ENCODE measurements at places on chromosomes 11 and 22. TPM values are rescaled to one million over a fixed set of nuclear protein-coding genes. Genes with fewer than 3 reads are reported as not detected.

Gene CDC42EP2
- polyA plus RNA-seq = 30.9 TPM

Gene ZP1
- polyA plus RNA-seq = not detected

Gene NCF4
- polyA plus RNA-seq = 3.9 TPM

Gene ADAMTS8
- 13.2 TPM for polyA plus RNA-seq

Gene OR5A1
- not detected for polyA plus RNA-seq

Gene LSP1
- 33.9 TPM for polyA plus RNA-seq

Gene NEFH
- 4.8 TPM for polyA plus RNA-seq

Gene CSNK2A3
- polyA plus RNA-seq = 0.80 TPM

DNA sequence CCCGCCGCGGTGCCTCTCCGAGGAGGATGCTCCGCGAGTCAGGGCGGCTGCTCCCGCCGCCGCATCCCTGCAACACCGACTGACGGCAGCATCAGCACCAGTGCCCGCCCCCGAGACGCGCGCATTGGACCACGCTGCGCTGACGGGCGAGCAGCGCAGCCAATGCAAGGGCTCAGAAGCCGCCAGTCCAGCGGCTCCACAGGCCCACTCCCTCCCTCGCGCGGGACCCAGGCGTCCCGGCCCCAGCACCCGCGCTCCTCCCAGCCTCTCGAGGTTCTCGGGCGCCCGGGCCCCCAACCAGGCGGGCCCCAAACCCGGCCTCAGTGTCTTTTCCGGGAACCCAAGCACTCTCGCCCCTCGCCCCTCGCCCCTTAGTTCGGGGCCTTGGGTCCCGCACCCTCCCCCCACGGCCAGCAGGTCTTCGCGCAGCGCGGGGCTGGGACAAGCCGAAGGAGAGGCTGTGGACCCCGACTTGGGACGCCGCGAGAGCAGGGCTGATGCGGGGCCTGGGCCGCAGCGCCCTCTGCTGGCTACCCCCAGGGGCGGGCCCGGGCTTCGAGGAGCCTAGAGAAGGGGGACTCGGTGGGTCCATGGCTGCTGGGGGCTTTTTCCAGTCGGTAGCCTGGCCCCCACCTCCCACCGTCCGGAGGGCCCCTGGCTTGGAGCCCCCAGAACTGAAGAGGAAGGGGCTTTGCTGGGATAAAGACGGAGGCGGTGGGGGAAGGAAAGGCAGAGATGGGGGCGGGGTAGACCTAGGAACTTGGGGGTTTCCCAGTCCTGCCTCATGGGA is at the start of gene NRXN2:
NRXN2 (minus strand) TSS at position 81 of the 790 bp plus-strand sequence. CDS start 9,498 bp downstream, outside the sequence.
- DNase-seq = peak; percentile 85

- peak; percentile 26 for DNase-seq
Observed at GRCh38 chr11:28243581-28243980, 135.4 kb downstream of the METTL15 start.

- no peak for DNase-seq
Observed at GRCh38 chr11:109972939-109973338, 120.3 kb upstream of the ZC3H12C start.

GRCh38 chr11:70338594-70338993 is 59.7 kb upstream of the CTTN start:
- no peak for DNase-seq

DNA sequence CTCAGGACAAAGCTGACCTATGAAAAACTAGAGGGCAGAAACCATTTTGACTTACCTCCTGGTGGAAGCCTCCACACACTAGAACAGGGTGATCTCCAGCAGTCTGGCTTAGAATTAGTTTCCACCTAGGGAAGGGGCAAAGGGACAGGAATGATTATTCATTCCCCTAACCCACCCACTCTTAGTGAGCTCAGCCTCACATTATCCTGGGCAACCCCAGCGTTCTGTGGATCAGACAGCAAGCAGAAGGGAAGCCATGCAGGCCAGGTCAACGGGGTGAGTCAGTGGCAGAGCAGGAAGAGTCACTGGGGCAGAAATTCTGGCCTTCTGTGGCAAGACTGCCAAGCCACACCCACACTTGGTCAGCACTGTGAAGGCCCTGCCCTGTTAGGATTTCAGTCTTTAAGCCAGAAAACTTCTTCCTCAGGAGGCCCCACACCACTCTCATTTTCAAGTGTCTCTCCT is 10.5 kb downstream of the NUMA1 start:
- DNase-seq = no peak

DNA sequence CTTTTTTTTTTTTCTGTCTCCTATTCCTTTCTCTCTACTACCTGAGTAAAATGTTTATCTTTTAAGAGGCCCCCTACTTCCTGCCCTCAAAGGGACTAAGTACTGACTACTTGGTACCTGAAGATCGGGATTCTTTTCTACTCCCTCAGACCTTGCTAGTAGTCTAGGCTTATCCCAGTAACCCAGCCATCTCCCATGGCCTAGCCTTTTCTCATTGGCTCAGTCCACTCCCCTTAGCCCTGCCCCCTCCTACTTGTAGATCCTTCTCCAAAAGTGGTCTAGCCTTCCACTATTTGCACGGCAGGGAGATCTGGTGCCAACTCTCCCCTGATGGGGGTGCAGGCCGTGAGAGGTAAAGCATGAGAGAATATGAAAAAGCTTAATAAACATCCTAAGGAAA is 133.7 kb downstream of the RCN1 start:
- DNase-seq = no peak

DNA sequence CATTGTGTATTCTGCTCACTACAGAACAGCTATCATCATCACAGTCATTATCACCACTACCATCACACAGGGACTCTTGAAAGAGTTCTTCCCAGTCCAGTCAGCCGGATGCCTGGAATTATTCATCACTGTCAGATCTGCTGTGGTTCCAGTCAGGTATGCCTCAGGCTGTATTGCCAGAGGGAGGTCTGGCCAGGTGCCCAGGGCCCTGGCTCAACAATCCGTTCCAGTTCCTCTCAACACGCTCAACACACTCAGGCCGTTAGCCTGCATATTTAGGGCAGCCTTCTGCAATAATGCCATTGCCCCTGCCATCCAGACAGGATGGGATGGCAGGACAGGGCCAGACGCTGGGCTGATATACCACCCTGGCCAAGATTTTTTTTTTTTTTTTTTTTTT is 28.6 kb upstream of the RASL10A start:
- peak; percentile 71 for DNase-seq

GRCh38 chr11:117313828-117314768 is 2.0 kb downstream of the BACE1 start:
- no peak for DNase-seq

DNA sequence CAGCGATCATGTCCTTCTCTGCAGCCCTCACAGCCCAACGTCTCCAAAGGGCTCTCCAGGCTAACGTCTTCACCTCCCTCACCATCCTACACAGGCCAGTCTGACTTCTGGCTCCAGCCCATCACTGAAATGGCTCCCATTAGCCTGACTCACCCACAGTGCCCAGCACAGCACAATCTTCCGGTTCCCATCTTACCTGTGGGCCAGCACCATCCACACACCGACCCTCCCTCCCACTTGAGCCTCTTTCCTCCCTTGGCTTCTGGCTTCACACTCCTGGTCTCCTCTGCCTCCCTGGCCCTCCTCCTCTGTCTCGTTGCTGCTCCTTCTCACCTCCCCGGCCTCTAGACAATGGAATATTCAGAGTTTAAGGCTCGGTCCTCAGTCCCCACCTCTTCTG is 51.2 kb downstream of the PDE2A start:
- no peak for DNase-seq

- peak; percentile 25 for DNase-seq
Observed at GRCh38 chr11:75700940-75701339, 16.7 kb upstream of the MOGAT2 start.

DNA sequence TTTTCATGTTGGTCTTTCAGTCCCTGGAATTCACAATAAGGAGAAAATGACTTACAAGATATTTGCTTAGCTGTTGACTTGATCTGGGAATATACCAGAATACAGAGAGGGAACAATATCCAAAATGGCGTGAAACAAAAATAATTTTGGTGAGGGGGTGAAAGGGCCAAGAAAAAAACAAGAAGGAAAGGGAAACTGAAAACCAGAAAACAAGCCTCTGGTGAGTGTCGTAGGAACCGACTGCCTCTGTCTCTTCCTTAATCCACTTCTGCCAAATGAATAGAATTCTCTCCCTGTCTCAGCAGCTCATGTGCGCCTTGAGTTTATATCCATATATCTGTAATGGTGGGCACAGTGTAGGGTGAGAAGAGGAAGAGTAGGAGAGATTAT is 367.6 kb downstream of the ETS1 start:
- no peak for DNase-seq

DNA sequence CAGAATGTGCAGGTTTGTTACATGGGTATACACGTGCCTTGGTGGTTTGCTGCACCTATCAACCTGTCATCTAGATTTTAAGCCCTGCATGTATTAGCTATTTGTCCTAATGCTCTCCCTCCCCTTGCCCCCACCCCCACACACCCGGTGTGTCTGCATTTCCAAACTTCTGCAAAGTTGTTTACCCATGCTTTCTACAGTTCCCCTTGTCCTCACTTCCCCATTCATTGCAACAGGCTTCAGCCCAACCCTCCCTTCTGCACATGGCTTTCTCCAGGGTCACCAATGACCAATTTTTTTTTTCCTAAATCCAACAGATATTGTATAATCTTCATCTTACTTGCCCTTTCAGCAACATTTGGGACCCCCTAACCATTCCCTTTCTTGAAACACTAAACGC is 32.0 kb upstream of the NUP50 start:
- DNase-seq = no peak

GRCh38 chr11:279966-280705 is 1.9 kb downstream of the NLRP6 start:
- no peak for DNase-seq

- no peak for DNase-seq
Observed at GRCh38 chr11:101138245-101138930, 8.8 kb upstream of the PGR start.

- no peak for DNase-seq
Observed at GRCh38 chr11:68125164-68125563, 4.0 kb upstream of the CHKA start.

GRCh38 chr11:70567680-70568034 is 169.3 kb downstream of the CTTN start:
- DNase-seq = no peak

GRCh38 chr22:19148417-19149046 is 1.6 kb downstream of the GSC2 start:
- no peak for DNase-seq

GRCh38 chr11:120565466-120566155 is 54.1 kb downstream of the GRIK4 start:
- no peak for DNase-seq

GRCh38 chr22:35258191-35258988 is 1.1 kb downstream of the HMGXB4 start:
- no peak for DNase-seq
